ENCODE measurements at places on chromosomes 11 and 22. TPM values are rescaled to one million over a fixed set of nuclear protein-coding genes. Genes with fewer than 3 reads are reported as not detected.
A peak's percentile ranks its signal among the peaks of the same experiment; 100 is the strongest.

Gene TMX2
- 73.2 TPM for polyA plus RNA-seq

DNA sequence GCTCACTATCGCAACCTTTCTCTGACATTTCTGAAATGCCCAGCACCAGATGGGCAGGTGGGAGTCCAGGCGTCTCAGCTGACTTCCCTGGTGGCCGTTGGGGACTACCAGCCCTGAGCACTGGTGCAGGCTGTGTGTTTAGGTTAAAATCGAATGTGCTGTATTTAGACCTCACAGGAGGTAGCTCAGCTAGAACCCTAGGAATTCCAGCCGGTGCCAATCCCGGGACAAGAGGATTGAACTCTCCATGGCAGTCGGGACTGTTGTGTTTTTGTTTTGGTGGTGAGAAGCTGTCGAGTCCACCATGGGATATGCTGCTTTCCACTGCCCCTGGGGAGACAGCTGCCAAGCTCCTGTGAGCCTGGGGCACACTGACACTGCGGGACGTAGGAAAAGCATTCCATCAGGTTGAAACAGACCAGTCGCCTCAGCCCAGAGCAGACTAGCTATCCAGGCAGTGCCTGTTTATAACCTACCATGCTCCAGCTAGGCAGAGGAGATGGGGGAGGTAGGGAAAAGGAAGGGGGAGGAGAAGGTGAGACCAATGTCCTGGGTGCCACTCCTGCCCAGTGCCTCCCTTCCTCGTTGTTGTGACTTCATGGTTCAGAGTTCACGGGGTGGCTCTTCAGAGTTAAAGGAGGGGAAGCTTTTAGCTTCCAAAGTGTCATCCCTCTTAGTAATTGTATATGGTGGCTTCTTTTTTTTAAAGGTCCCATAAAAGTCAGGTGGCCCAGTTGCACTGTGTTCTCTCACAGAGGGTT is 53.0 kb downstream of the MICAL2 start:
- DNase-seq, result peak; percentile 81

DNA sequence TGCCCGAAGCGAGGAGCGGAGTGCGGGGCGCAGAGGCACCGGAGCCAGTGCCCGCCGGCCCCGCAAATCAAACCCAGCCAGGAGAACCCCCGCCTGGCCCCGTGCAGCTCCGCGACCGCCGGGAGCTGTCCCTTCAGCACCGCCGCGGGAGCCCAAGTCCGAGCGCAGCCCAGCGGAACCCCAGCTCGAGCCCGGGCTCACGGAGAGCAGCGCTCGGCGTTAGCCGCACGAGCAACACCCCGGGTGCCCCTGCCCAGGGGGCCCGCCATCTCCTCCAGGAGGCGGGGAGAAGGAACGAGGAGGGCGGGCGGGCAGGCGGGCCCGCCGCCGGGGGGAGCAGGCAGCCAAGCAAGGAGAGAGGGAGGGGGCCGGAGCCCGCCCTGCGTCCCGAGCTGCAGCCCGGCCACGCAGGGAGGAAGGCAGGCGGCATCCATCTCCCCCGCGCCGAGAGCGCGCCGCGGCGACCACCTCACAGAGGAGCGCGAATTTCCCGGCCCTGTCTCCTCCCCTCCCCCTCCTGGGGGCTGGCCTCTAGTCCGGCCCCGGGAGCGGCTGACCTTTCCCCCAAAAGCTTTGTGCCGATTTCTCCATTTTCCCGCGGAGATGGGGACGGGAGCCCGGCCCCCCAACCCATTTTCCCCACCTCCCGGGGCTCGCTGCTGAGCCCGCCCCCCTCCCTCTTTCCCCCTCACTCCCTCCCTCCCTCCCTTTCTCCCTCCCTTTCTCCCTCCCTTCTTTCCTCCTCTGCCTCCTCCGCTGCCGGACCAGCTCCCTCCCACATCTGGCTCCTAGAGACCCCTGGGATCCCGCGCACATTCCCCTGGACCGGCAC is 621 bp downstream of the KCNC1 start:
- peak; percentile 90 for DNase-seq

DNA sequence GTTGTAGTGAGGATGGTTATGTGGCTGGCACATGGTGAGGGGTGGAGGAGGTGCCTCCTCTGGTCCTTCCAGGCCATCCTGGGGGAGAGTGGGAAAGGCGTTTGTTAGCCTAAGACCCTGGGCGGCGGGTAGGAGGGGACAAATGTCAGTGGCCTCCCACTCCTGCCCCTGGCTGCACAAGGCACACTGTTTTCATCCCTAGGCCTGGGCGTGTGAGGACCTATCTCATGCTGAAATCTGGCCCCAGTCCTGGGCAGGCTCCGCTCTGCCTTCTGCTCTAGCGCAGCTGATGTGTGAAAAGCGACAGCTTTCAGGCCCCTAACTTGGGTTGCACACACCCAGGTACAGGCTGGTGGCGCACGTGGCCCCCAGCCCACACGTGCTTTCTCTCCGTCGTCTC is 32.1 kb downstream of the DAGLA start:
- no peak for DNase-seq

- no peak for DNase-seq
Measured at GRCh38 chr11:60454212-60454611, 1.4 kb upstream of the MS4A1 start.

DNA sequence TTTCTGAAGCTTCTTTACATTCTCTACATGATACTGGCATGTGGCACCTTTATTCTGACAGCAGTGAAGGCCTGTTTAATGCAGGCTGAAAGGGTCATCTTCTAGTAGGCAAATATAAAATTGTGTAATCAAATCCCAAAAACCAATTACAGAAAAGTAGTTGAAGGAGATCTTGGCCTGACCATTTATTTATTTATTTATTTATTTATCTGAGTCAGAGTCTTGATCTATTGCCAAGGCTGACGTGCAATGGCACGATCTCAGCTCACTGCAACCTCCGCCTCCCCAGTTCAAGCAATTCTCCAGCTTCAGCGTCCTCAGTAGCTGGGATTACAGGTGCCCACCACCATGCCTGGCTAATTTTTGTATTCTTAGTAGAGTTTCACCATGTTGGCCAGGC is 22.7 kb upstream of the CECR2 start:
- DNase-seq, result no peak

DNA sequence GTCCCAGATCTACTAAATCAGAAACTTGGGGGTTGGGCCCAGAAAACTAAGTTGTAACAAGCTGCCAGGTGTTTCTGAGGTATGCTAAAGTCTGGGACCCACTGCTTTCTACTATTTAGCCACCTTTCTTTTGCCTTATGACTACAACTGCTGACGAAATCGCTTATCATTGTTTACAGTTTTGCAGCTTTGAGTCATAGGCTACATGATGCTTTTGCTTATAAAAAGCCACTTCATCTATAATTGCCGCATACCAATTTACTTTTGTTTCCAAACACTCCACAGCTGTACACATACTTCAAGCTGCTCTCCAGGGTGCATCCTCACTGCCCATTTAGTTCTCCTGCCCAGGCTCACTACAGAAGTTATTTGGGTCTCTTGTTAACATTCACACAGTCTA is 144.7 kb downstream of the ENTHD1 start:
- no peak for DNase-seq

DNA sequence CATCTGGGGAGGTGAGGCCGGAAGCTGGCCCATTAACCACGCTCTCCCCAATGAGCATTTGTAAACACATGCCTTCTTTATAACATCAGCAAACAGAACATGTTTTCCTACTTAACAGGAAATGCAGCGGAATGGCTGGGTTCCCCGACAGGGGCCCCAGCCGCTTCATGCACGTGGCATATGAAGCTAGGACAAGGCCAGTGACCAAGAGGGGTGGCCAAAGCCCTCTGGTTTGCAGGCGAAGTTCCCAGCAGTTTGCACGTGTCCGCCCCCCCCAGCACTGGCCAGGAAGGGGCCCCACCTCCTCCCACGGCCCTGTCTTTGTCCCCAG is 38.7 kb upstream of the LINC01488 start:
- peak; percentile 64 for DNase-seq

- DNase-seq, result no peak
Measured at GRCh38 chr11:83692675-83693074, 406.5 kb upstream of the CCDC90B start.

GRCh38 chr11:3037040-3037944 is 19.9 kb downstream of the CARS1 start:
- DNase-seq, result peak; percentile 95

DNA sequence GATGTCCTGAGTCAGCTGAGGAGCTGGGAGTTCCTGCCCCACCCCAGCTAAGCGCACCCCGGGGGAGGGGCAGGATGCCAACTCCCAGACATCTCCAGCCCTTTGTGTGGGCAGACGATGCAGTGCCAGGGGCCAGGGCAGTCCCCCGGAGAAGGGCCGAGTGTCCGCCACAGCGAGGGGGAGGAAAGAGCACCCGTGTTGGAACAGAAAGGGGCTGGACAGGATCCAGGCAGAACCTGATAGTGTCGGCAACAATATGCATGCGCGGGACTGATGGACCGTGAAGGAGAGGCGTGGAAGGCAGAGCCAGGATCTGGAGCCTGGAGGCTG is 1434.7 kb downstream of the BRD1 start:
- DNase-seq, result no peak

DNA sequence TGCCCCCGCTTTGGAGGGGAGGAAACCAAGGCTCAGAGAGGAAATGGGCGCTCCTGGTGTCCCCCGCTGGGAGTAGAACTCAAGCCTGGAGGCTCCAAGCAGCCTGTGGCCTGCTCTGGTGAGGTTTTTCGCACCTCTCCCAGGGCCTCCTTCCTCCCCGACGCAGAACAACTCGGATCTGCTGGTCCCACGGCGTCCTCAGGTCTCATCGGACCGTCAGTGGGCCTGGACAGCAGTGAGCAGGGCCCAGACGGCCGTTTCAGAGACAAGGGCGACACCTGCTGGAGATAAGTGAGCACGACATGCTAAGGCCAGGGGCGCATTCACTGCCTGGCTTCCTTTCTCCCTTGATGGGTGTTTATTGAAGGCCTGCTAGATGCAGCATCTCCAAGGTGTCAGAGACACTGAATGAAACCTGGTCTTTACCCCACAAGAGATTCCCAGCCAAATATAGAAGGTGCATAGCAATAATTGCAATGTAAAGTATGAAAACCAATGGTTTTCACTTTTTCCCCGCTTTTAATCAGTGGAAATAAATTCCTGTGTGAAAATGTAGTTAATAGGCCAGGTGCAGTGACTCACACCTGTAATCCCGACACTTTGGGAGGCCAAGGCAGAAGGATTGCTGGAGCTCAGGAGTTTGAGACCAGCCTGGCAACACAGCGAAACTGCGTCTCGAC is 26.9 kb upstream of the CD82 start:
- DNase-seq, result peak; percentile 76

Gene SLC22A8
- not detected for polyA plus RNA-seq

DNA sequence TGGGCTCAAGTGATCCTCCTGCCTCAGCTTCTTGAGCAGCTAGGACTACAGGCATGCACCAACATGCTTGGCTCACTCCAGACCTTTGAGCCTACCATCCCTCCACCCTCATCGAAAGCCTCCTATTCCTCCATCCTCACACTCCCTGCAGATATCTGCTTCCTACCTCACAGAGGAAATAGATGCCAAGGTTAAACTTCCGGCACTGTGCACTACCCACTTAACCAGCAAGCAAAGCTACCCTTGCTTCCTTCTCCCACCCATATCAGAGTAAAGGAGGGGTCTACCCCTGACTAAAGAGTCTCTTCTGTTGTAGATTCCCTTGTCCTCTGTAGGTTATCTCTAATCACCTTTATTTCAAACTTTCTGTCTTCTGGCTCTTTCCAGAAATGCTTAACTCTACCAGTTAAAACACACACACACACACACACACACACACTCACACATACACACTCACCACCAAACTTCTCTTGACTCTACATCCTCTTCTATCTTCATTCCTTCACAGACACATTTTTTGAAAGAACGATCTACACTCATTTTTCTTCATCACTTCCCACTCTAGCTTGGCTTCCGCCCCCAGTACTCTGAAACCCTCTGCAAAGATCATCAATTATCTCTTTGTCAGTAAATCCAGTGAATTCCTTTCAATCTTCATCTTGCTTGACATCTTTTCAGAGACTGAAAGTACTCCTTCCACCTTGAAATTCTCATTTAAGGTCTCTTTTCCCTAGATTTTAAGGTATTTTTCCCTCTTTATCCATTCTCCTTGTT is 10.9 kb upstream of the SIK2 start:
- no peak for DNase-seq

Gene PRDM11
- polyA plus RNA-seq, result 9.5 TPM

GRCh38 chr11:35317253-35317652 is 102.1 kb downstream of the SLC1A2 start:
- no peak for DNase-seq

Gene TSSK2
- 0.09 TPM for polyA plus RNA-seq

DNA sequence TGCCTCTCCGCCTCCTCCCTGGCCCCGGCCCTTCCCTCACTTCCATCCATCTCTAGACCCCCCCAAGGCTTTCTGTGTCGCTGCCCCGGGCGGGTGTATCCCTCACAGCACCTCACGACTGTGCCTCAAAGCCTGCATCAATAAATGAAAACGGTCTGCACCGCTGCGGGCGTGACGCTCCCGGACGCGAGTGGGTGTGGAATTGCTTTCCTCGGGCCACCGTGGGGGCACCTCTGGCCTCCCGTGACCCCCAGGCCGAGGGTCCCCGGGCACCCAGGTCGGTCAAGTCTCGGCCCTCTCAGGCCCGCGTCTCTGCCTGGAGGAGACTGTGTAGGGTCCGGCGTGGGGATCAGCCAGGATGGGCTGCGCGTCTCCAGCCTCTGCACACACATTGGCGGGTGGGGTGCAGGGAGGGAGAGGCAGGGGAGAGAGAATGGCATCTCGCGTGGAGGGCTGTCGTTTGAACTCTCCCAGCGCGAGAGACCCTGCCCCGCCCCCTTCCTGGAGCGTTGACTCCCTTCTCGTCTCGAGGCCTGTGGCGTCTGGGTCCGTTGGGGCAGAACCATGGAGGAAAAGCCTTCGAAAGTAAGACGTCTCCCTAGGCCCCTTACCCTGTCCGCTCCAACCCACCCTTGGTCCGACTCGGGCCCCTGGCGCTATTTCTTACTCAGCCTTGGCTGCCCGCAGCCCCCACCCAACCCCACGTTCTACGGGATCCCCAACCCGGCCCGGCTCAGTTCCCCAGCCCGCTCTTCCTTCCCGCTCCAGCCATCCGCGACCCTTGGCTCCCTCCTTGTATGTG is at the start of gene CATSPERZ:
Gene CATSPERZ, plus strand, starts transcription at position 512 of the 802 bp plus-strand sequence. Its CDS starts 53 bp downstream, at position 565.
- no peak for DNase-seq

DNA sequence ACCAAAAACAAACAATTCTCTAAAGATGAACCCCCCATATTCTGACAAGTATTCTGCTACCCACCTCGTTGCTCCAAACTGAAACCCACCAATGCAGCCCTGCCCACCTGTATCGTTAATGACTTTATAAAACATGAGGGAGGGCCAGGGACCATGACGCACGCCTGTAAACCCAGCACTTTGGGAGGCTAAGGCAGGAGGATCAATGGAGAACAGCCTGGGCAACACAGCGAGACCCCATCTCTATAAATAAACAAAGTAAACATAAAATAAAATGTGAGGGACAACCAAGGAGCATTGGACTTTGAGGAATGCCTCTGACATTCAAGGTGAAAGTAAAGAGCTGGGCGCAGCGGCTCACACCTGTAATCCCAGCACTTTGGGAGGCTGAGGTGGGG is 39.8 kb upstream of the ATXN10 start:
- DNase-seq, result peak; percentile 8

DNA sequence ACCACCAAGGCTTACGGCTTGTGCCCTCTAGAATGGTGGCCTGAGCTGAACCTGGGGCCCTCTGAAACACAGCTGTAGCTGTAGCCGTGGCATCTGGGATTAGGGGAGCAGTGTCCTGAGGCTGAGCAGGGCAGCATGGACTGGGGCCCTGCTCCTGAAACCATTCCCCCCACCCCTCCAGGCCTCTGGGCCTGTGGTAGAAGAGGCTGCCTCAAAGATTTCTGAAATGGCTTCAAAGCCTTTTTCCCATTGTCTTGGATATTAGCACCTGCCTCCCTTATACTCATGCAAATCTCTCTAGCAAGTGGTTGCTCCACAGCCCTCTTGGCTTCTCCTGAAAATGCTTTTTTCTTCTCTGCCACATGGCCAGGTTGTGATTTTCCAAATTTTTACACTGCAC is 106.9 kb downstream of the CTNND1 start:
- no peak for DNase-seq

Measured in right cardiac atrium (tissue), 5 donors.